Type B pancreatic cell (in vitro differentiated cells): ENCODE measurements at places on chromosomes 5 and 9.

DNA sequence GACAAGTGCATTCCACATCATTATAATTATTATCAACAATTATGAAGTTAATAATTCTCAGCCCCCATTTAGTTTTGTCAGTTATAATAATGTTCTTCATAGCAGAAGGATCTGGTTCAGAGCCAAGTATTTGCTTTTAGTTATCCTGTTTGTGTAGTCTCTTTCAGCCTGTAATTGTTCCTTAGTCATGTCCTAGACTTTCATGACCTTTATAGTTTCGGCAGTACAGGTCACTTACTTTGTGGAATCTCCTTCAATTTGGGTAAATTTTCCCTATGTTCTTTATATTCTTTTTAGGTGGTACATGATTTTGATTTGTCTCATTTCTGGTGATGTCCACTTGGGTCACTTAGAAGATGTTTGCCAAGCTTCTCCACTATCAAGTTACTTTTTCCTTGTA lies 34.3 kb downstream of the UBE2R2 start:
- DNase-seq = no peak

- no peak for DNase-seq
These were observed 1.6 kb downstream of the CENPP start for GRCh38 chr9:92327283-92327850.

GRCh38 chr9:112505607-112506006 lies 19.0 kb downstream of the KIAA1958 start:
- DNase-seq = no peak

GRCh38 chr9:128192601-128193371 lies 1.4 kb upstream of the CIZ1 start:
- no peak for DNase-seq

DNA sequence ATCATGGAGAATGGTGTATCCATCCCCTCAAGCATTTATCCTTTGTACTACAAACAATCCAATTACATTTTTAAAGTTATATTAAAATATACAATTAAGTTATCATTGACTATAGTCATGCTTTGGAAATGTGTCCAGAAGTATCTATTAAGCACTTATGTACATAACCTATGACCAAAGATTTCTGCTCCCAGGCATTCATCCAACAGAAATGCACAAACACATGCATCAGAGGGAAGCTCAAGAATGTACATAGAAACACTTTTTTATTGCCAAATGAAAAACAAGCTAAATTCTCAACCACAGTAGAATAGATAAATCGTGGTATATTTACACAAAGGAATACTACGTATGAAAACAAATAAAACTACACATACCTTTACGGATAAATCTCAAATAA lies 700.5 kb upstream of the ZNF608 start:
- DNase-seq = no peak

- no peak for DNase-seq
These were observed at the start of gene CCL21 for GRCh38 chr9:34710023-34710422. CCL21 (minus strand) TSS chr9:34710136; CDS start chr9:34710066, 70 bp downstream.

DNA sequence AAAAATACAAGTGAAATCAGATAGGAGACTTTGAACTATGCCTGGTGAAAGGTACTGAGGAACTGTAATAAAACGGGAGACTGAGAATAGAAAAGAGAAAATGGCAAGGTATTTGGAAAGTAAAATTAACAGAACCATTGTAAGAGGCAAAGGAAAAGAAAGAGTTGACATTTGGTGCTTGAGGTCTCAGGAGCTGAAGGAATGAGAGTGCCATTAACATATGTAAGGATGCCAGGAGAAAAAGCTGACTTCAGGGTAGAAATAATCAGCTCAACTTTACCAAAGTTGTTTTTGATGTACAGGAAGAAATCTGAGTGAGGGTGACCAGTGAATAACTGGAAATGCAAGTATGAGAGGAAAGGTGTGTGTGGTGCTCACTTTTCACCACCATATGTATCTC lies 69.4 kb downstream of the TMEM167A start:
- DNase-seq = no peak

DNA sequence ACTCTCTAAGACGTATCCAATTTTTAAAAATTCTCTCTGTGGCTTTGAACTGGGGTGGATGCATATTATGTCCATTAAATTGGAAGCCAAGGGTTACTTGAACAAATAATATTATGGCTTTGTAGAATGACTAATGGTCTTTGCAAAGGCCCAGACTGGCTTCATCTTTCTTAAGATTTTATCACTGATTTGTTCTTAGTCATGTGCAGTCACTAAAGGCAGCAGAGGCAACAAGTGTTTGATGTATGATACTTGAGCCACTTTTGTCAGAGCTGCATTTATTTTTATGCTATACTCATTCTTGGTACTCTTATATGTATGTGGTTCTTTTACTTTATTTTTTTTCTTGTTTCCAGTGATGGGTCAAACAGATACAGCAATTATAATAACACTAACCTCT lies 152.2 kb downstream of the NR2F1-AS1 start:
- DNase-seq = no peak

- no peak for DNase-seq
These were observed 9.7 kb upstream of the RIOK2 start for GRCh38 chr5:97192580-97193354.
